Prostate gland (tissue), 2 donors: ENCODE measurements at places on chromosomes 16 and 17. TPM values are rescaled to one million over a fixed set of nuclear protein-coding genes. Genes with fewer than 3 reads are reported as not detected.

HS3ST2 gene
- total RNA-seq, result 2.8 TPM

NPIPB8 gene
- not detected for total RNA-seq

SLFN12L gene
- 1.2 TPM for total RNA-seq

CPHXL2 gene
- not detected for total RNA-seq

- peak; percentile 20 for DNase-seq
Observed at GRCh38 chr16:70380248-70380918, 33.7 kb downstream of the DDX19A start.

DNA sequence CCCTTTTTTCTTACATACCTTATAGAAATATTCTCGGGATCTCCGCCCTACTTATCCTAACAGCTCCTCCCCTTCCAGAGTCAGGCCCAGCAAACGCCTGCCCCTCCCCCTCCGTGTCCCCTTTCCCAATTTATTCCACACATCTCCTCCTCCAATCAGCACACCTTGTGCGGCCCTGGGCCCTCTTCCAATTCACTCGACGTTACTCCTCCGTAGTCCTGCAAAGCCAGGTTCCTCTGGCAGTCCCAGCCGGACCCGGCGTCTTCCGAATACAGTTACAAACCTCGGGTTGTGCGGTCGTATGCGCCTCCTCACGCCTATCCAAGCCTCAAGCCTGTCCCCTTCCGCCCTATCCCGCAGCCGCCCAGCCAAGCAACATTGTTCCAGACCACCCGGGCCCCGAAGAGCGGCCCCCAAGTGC lies 677 bp downstream of the CBX1 start:
- peak; percentile 57 for DNase-seq

GRCh38 chr17:32909787-32910369 lies 18.1 kb upstream of the TMEM98 start:
- peak; percentile 88 for DNase-seq

DNA sequence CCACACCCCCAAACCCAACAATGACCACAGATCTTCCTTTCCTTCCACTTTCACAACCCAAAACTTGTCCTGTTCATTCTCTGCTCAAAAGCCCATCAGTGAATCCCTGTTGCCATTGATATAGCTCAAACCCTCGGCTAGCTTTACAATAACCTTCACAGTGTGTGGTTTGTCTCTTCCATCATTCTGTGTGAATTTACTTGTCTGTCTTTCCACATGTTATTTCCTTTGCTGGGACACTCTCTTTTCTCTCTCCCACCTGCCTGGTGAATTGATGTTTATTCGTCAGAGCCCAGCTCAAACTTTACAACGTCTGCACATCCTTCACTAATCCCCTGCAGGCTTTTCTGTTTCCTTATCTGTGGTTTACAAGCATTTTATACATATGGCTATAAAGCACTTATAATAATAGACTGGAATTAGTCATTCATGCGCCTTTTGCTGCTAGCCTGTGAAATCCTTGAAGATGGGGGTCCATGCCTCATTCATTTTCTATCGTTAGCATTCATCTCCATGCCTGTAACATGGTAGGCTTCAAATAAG lies 114.4 kb downstream of the CDH13 start:
- no peak for DNase-seq

DNA sequence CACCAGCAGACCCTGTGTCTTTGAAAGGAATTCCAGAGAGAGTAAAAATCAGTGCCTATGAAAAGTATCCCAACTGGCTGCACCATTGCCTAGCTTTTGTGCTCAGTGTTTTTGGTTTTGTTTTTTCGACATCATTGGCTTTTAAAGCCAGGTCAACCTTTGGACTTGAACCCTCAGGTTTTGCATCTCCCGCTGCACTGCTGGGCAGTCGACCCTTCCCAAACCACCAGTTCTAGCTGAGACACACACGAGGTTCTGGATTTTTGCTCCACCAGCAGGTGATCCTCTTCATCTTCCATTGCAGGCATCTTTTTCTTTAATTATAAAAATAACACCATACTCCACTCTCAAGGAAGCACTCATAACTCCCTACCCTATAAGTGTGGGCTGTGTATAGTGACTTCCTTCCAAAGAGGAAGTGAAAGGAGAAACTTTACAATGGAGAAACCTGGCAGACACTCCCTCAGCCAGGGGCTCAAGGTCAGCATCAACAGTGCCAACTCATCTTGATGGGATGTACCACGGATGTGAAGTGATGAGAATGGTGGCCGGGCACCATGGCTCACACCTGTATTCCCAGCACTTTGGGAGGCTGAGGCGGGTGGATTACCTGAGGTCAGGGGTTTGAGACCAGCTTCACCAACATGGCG lies 57.8 kb downstream of the BMERB1 start:
- no peak for DNase-seq

DNA sequence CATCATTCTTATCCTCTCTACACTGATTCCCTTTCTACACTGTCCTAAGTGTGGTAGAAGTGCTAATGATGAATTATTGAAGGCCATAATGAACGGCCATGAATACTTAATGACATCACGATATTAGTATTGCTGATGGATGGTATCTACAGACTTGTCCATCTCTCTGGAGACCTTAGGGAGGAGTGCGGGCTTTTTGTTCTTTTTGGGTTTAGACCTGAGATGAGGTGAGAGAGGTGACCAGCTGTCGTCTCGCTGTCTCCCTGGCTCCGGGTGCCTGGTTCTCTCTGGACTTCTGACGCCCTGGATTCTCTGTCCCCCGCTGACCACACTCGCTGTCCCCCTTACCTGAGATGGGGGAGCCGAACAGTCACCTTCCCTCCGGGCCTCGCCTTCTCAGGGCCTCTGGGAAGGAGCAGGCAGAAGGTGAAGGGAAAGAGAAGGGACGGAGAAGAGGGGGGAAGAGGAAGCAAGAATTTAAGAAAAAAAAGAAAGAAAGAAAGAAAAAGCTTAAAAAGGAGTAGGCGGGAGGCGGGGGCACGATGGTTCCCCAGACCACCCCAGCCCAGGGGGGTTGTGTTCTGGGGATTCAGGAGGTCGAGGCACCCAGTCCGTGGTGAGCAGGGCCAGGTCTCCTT lies 17.1 kb downstream of the SGCA start:
- no peak for DNase-seq

DNA sequence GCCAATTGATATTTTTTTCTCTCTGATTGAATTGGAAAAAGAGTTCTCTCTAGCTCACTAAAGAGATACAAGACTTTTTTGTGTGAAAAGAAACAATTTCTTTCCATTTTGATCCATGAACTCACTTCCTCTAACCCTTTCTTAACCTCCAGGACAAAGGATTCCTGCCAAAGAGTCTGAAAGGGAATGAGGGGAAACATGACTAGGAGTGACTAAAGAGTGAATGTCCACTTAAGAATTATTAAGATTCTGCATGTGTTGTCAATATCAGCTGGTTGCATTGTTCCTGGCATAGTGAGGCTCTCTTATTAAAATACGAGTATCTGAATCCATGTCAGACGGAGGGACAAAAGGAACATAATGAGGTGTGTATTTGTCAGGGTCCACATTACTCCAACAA lies 344.7 kb downstream of the GRIN2A start:
- DNase-seq, result no peak

DNA sequence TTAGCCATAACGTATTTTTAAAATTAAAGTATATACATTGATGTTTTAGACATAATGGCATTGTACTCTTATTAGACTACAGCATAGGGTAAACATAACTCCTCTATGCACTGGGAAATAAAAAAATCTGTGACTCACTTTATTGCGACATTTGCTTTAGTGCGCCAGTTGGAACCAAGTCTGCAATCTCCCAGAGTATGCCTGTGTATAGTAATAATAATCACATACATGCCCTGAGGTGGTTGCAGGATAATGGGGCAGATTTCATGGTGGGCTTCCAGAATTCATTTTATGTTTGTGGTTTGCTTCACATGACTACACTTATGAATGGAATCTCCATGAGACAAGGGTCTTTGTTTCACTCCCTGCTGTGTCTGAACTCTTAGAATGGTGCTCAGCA lies 66.9 kb upstream of the N4BP1 start:
- DNase-seq, result no peak

DNA sequence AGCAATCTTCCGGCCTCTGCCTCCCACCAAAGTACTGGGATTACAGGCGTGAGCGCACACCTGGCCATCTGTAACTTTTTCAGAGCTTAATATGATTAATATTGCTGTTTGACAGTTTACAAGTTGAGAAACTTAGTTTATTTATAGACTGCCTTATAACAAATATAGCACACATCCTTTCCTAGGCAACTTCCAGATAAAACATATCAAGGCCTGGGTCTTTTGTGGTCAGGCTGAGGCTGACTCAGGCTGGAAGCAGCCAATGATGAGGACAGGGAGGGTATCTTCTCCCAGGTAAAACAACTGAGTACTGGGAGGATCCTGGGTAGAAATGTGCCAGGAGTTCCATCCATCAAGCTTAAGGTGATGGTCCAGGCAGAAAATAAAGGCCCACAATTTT lies 16.2 kb downstream of the LUC7L start:
- no peak for DNase-seq

- no peak for DNase-seq
Observed at GRCh38 chr16:24428756-24429155, 110.6 kb upstream of the RBBP6 start.

GRCh38 chr17:52648995-52649394 lies 490.5 kb upstream of the CA10 start:
- DNase-seq, result no peak
